GM12864 (cell line): ENCODE measurements at places on chromosomes 2 and 18.

DNA sequence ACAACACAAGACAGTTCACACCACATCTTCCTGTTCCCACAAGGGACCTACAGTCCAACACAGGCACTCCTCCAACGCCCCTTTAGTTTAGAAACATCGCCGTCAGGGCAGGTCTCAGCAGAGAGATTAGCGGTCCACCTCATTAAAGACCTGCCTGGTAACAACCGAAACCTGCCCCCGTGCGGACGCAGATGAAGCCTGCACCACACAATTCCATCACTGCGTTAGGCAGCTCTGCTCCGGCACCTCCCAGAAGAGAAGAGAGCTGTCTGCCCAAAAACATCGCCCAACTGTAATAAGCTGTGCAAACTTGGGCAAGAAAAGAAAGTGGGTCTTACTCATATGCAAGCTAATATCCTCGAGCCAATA is 32.7 kb downstream of the ZNF516 start:
- DNase-seq = no peak

DNA sequence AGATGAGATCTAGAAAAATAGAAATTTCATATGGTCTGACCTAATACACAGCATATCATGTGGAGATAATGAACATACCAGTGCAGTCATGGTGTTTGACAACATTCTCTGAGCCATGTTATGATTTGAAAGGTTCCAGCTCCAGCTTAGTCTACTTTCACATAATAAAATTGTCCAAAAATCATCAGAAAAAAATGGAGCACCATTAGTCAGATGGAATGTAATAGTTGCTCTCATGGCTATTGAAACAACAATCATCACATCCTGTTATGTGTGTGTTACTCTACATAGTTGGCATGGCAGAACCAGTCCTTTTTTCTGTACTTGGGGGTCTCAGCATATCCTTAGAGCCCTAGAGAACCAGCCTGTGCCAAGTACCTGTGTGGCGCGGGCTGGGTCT is 678.9 kb upstream of the FANCL start:
- no peak for DNase-seq

GRCh38 chr2:202113571-202114142 is 40.6 kb downstream of the KIAA2012 start:
- no peak for DNase-seq

DNA sequence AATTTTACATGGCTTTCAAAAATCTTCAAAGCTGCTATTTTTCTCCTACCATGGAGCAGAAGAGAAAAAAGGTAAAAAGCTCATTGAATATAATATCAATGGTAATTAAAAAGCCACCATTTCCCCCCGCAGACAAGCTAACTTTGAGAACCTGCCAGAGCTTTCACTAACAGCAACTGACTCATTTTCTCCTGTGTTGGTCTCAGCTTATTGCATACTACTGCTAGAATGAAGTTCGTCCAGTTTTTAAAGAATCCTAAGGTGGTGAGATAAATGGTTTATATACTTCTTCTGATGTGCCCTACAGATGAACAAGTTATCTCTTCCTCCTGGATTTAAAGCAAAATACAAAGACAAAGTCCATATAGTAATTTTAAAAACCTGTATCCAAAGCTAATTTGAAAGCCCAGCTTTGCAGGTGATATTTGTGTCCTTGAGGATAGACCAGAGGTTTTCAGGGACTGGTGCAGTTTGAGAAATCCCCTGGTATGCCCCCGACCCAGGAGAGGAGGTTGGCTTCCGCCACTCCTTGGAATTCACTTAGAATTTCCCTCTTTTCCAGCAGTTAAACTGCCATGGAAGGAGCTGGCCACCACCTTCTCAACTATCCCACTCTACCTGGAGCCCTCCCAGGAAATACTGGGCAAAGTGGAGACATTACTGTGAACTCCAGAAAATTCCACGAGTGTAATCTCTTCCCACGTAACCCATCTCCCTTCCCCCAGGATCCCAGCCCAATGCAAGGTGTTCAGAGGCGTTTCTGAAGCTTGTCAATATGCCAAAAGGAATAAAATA is 17.5 kb downstream of the YPEL5 start:
- no peak for DNase-seq

DNA sequence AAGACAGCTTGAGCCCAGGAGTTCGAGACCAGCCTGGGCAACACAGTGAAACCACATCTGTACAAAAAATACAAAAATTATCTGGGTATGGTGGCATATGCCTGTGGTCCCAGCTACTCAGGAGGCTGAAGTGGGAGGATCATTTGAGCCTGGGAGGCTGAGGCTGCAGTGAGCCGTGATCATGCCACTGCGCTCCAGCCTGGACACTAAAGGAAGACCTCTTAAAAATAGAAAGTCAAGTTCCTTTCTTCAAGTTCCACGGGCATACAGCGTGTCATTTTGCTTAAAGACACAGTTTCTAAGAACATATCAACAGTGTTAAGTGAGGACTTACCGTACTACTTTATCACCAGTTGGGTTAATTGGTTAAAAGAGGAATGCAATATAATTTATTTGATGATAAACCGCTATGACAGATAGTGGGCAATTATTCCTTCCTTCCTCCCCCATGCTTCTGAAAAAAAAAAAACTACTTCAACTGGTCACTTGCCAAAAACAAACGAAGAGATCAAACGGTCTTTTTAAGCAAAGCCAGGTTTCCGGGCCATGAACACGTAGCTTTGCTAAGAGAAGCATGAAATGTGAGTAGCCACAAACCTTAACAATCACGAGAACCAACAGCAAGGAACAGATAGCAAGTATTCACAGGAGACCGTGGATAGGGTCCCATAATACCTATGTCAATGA is 21.4 kb downstream of the AP1S3 start:
- no peak for DNase-seq

DNA sequence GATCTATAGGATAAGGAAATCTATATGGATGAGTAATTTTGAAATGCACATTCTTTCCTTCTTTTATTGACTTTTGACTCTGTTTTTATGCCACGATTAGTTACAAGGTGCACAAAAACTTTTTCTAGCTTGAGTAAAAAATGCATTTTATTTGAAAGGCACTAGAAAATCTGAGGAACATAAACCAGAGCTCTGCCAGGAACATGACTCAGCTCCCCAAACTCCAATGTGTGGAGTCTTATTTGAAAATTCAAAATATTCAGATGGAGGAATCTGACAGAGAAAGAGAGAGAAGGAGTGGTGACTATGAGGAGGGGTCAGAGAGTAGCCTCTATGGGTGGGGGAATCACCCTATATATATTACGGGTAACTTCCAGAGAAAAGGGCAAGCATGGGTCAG is 231.0 kb downstream of the DCC start:
- no peak for DNase-seq

DNA sequence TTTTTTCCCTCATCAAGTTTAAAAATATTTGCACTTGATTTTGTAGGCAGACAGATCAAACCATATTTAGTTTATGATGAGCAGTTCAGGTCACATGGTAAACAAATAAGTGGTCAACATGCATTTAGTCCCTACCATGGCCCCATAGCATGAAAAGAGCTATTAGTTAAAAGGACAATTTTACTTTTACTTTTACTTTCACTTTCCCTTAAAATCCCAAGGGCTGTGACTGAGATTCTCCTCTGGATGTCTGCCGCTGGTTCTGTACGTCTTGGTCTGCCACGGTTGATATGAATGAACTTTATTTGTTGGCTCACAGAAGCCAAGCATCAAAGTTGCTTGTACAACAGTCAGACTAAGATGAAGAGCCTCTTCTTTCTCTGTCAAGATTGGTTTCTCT is 626.2 kb upstream of the CDH7 start:
- DNase-seq = no peak

DNA sequence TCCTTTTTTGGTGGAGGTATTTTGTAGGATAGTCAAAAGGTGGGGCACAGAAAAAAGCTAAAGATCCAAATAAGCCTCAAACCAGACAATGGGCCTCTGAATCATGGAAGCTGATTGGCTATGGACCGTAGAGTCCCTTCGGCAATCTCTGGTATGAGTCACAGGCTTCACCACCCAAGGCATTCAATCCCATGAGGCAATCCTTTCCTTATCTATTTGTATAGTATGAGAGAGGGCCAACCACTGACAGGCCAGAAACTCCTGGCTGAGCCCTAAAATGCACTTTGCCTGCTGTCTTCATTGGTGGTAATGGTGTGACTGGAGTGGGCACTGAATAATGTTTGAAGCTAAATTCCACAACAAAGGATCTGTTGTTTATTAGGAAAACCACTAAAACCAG is 38.7 kb upstream of the MEX3C start:
- DNase-seq = no peak

DNA sequence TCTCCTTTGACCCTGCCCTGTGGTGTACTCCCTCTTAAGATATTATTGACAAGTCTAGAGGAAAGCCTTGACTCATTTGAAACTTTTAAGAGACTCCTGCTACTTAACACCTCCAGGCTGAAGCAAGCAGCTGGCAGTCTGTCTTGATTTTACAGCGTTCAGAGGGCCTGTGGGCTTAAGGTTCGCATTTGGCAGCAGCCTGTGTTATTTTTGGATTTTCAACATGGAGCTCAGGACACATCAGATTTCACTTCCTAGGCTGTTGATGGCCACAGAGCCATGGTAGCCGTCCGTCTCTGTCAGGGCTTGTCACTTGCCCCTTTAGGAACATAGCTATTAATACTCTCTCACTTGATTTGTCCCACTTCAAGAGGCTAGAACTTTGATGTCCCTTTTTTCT is 73.6 kb downstream of the VWA3B start:
- no peak for DNase-seq

DNA sequence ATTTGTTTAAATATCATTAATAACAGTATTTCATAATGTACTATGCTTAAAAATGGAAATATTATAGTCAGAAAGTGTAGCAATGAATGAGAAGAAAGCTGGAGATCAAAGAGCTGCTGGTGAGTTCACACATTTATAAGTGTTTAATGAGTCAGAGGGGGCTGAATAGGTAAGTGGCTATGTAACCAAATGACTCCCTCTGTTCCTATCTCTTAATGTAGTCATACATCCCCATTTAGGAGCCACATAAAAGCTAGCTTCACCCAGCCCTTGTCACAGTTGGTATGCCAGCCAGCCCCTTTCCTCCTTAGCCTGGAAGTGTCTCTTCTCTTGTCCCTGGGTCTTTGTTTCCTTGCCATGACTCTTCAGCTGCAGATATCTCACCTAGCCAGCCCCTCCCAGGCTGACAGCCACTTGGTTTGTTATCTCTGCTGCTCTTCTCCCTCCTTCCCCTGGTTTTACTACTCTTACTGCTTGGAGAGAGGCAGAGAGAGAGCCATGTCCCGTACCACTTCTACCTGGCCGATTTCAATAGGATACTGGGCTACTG is 438.6 kb upstream of the HNMT start:
- no peak for DNase-seq

DNA sequence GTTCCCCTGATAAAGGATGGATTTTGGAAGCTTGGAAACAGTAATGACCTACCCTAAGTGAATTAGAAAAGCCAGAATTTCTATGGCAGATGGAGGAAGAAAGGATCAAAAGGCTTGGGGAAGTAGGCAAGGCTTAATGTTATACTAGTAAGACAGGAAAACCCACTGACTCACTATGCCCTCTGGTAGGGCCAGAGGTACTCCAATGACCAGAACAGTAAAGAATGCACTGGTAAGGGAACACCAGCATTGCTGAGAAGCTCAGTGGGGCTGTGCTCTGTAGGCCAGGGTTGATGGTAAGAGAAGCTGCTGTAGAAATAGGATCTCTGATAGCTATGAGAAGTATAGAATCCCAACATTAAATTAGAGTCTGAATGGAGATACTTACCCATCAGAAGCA is 126.4 kb downstream of the GFPT1 start:
- no peak for DNase-seq

DNA sequence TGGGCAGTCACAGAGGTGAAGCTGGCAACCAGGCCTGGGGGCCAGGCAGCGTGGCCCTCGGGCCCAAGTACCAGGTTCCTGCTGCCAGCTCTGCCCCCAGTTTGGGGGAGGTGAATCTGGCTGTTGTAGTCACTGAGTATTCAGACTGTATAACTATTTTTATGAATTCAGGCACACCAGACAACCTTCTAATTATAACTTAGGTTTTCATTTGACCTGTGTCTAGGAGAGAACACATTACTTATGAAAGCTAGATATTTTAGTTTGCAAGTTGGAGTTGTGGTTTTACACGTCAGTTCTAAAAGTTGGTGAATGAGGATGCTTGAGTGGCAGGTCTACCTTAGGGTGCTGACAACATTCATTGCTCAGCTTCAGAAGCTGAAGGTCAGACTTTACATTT is 71.7 kb downstream of the LIMS1 start:
- DNase-seq = no peak

DNA sequence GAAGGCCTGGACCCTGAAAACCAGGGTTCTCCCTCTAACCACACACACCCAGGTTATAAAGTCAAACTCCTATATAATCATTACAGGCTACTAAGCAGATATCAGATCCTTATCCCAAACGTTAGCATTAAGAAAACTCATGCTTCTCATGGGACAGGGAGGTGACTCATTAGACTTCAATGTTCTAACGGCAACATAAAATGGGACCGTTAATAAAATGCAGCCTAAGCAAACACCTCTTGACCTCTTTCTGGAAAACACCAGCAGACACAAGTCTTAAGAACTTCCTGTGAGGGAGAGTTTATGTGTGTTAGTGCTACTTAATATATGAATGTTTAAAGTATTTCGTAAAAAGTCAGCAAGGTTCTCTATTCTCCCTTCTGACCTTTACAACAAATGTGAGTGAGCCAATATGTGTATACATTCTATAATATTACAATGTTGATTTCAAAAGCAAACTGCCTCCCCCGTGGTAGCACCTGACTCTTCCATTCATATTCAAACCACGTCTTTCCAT is 31.7 kb downstream of the LPIN2 start:
- DNase-seq = no peak

GRCh38 chr18:10971717-10972116 is 177.7 kb downstream of the PIEZO2 start:
- no peak for DNase-seq

- DNase-seq = no peak
Observed at GRCh38 chr2:36507408-36507812, 90.6 kb downstream of the FEZ2 start.

GRCh38 chr2:161223139-161223732 is 63.0 kb downstream of the TANK start:
- DNase-seq = no peak

- no peak for DNase-seq
Observed at GRCh38 chr2:164794432-164795231, 47.0 kb downstream of the COBLL1 start.

DNA sequence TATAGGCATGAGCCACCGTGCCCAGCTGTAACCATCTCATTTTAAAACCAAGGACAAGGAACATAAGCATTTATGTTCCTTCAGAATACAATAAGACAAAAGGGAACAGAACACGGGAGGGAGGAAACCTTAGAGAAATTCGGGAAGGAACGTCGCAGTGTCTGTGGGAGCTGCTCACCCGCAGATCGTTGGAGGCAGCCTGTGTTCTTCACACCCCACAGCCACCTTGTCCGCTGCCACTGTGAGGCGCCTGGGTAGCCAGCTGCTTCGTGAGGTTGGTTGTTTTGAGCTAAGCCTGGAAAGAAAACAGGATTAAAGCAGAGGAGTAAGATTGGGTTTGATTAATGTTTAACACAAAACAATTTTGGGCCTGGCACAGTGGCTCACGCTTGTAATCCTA is 250.0 kb downstream of the FHOD3 start:
- no peak for DNase-seq

- no peak for DNase-seq
Observed at GRCh38 chr2:133139847-133140533, 428.3 kb downstream of the NCKAP5 start.
